ENCODE measurements at places on chromosomes 11 and 22.

GRCh38 chr11:119666061-119666460 is 62.9 kb downstream of the NECTIN1 start:
- DNase-seq, result no peak

DNA sequence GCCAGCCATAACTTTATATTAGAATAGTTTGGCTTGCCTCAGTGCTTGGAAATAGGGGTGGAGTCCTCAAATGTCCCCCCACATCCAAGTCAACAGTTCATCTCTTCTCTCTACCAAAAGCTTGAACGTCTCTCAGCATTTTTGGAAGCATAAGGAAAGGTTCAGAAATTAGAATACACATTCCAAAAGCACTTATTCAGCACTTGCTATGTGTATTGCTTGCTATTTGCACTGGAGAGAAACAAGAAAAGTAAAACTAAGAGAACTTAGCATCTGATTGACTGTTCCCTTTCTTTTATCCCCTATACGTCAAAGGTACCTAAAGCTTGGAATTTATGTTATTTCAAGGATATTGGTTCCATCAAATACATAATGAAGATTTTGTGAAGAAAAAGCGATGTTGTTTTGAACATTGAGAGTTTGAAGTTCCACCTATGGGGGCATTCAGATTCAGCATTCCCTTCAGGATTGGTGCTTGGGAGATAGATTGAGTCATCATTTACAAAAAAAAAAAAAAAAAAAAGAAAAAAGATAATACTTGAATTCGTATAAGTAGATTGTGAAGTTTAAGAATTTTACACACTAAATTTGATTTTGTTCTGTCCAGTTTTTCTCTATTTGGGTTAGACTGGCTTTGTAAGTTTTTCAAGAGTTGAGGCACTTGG is 1.3 kb downstream of the TBRG1 start:
- peak; percentile 12 for DNase-seq

DNA sequence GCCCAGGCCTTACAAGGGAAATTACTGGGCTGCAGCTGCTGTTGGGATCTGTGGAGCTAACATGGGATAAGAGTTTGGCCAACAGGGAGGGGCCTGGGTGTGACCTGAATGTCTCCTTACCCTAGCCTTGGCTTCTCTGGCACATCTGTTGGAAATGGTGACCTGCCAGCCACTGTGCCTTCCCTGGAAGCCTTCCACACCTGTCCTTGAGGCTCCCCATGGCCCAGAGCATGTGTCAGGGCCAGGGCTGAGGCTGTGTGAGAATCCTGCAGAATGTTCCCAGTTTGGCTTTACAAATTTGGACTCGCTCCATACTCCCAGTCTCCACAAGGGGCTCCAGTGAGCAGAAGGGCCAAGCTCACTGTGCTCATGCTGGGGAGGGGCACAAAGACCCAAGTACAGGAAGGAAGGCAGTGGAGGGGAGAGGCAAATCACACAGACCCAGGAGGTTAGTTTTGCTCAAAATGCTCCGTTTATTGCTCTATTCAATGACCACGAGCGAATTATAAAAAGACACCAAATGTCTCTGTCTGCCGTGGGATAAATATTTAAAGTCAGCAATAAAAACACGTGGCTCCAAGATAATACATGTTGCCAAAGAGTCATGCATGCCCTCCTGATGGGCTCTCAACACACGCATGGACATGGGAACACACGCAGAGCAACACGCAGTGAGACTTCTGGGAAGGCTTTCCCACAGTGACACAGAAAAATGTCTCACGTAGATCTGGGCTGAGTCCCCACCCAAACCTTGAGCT is 1.7 kb upstream of the IGSF22 start:
- DNase-seq, result peak; percentile 23

DNA sequence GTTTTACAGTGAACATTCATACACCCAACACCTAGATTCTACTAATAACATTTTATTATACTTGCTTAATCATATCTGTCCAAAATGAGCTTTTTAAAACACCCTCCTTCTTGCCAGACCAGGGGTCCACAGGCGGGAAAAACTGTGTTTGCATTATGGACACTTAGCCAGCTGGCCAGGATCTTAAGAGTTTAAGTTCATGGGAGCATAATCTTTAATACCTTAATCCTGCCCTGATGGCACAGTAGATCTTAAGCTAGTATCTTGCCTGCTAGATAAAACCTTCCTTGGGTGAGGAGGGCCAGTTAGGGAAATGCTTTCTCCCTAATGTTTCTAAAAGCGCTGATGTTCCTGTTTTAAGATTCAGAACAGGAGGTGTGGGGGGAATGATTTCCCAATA is 13.1 kb upstream of the CCDC134 start:
- DNase-seq, result peak; percentile 29

DNA sequence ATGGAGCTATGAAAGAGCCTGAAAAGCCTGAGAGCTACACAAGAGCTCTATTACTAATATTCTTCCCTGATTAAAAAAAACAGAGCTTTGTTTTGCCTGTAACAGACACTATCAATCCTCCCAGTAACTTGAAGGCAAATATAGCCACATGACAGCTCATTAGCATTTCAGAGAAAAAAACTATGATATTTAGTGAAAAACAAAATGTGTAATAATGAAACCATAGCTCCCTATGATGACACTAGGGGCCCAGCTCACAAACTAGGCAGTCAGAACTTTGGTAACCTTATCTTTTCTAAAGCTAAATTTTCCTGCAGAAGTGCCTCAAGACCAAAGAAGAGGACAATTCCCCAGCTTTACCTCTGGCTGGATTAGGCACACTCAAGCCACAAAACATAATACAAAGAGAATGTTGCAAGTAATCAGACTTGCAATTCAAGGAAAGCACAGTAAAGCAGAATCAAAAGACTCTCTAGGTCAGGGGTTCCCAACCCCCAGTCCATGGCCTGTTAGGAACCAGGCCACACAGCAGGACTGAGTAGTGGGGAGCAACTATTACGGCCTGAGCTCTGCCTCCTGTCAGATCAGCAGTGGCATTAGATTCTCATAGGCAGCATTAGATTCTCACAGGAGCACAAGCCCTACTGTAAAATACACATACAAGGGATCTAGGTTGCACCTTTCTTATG is 53.3 kb downstream of the MRTFA start:
- no peak for DNase-seq

DNA sequence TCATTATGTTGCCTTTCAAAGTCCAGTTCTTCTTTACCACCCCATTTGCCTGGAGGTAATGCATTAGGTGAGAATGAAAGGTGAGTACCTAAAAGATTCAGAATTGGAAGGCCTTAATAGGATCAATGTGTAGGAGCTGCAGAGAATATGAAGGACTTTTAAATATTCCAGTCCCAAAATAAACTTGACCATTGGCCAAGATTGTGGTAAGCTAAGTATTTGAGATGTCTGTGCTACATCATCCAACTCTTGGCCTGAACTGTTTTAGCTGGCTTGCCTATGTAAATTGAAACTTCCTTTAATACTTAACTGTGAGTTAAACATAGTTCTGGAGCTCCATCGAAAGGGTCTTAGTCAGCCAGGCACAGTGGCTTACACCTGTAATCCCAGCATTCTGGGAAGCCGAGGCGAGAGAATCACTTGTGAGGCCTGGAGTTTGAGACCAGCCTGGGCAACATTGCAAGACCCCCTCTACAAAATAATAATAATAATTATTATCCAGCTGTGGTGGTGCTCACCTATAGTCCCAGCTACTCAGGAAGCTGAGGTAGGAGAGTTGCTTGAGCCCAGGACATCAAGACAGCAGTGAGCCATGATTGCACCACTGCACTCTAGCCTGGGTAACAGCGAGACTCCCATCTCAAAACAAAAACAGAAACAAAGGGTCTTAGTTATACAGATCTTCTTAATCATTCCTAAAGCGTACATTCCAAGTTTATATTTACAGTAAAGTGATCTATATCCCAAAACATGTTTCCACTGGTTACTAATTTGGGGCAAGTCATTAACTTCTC is 29.8 kb downstream of the MTMR3 start:
- DNase-seq, result peak; percentile 90

DNA sequence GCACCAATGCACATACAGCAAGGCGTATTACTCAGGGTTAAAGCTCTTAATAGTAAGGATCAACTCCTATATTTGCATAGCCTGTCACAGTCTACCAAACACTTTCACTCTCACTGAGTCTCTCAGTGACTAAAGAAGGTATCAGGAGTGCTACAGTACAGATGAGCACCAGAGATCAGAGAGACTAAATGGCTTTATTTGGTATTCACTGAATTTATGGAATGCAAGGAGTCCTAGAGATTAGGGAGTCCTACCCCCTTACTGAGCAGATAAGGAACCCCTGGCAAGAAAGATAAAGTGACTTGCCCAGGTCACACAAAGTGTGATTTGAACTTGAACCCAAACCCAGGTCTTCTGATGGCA is 396.4 kb upstream of the CCDC90B start:
- no peak for DNase-seq

DNA sequence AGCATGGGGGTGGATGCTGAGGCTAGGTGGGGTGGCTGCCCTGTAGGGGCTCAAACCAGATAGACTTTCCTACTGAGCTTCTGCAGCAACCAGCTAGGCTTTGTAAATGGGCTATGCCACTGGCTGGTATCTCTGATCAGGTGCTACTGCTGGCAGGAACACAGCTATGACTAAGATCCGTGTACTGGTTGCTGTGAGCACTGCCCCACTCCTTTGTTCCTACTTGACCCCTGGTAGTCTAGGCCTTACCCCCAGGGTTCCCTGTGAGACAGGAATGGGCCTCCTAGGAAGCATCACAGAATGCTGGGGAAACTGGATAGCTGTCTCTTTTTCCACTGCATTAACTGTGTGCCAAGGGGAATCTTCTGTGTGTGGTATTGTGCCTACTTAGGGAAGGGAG is 58.4 kb upstream of the GAB2 start:
- DNase-seq, result no peak

DNA sequence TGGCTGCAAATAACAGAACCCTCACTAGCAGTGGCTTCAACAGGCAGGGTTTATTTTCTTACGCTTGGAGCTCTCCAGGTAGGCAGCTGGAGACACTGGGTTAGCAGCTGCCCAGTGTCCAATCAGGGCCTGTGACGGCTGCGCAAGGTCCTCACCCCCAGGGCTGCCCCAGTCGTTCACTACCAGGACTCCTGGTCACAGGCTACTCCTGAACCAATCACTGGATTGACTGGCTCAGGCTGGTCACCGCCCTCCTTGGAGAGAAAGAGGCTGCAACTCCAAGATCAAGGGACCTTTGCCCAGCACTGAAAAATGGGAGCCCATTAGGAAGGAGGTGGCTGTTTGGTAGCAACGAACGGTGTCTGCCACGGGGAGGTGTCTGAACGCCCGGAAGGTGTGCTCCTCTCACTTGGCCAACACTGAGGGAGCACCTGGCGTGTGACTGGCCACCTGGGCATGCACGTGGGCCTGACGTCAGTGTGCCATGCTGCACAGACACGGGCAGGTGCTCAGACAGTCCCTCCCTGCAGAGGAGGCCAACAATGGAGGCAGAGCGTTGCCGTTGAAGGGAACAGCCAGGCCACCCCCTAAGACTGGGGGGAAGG is 5.1 kb downstream of the ARSA start:
- DNase-seq, result no peak

DNA sequence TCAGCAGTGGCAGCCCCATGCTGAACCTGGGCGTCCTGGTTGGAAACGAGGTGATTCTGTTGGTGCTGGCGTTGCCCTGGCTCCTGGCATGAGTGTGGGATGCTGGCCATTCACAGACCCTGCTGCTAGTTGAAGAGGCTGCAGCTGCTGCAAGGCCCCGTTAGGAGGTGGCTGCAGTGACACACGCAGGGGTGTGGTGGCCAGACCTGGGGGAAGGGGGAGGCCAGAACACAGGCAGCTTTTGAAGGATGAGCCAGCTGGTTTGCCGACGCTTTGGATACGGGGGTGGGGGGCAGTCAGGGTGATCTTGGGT is 77.2 kb downstream of the MORC2 start:
- DNase-seq, result no peak

GRCh38 chr11:39220501-39221230 is 2238.8 kb downstream of the LRRC4C start:
- DNase-seq, result no peak

- peak; percentile 52 for DNase-seq
Observed at GRCh38 chr11:63639199-63639832, 25.1 kb upstream of the PLAAT3 start.

DNA sequence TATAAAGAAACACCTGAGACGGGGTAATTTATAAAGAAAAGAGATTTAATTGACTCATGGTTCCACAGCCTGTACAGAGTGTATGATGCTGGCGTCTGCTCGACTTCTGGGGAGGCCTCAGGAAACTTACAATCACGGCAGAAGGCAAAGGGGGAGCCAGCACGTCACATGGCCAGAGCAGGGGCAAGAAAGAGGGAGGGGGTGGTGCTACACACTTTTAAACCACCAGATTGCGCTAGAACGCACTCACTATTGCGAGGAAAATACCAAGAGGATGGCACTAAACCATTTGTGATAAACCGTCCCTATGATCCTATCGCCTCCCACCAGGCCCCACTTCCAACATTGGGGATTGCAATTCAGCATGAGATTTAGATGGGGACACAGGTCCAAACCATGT is 79.7 kb upstream of the CARD18 start:
- DNase-seq, result no peak

DNA sequence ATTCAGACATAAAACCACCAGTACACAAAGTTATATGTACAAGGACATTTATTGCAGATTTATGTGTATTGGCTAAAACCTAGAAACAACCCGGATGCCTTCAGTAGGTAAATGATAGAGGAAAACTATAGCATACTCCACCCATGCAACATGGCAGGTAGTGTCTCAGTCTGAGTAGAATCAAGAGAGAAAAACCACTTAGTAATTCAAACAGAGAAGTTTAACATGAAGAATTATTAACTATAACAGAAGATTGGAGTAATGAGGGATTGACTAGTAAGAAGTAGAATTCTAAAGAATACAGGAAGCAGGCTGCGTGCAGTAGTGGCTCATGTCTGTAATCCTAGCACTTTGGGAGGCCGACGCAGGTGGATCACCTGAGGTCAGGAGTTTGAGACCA is 16.2 kb upstream of the SPTY2D1 start:
- no peak for DNase-seq

DNA sequence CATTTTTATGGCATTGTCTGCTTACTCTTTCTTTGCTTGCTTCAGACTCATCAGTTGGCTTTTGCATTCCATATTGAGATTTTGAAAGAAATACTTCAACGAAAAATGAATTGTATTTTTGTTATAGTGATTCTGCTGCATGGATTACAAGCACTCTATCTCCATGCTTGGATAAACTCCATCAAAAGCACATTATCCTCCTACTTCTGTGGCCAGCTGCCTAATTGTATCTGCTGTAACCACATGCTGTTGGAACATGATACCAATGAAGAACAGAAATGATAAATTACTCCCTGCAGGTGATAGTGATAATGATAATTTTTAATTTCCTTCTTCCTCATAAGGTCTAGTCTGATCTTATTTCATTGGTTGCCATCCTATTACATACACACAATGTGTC is 100.8 kb downstream of the PRMT3 start:
- DNase-seq, result no peak

- no peak for DNase-seq
Observed at GRCh38 chr11:57703341-57703740, 8.7 kb downstream of the MED19 start.
